ENCODE measurements at places on chromosomes 13 and 19.
A peak's percentile ranks its signal among the peaks of the same experiment; 100 is the strongest.

- DNase-seq: no peak
Measured at GRCh38 chr13:30157616-30157993, 149.7 kb downstream of the KATNAL1 start.

- no peak for DNase-seq
Measured at GRCh38 chr13:95485045-95485517, 67.4 kb upstream of the CLDN10 start.

- no peak for DNase-seq
Measured at GRCh38 chr19:45781214-45782161, 802 bp downstream of the DMPK start.

GRCh38 chr19:1767464-1767933 is 14.2 kb downstream of the ONECUT3 start:
- DNase-seq: peak; percentile 54

DNA sequence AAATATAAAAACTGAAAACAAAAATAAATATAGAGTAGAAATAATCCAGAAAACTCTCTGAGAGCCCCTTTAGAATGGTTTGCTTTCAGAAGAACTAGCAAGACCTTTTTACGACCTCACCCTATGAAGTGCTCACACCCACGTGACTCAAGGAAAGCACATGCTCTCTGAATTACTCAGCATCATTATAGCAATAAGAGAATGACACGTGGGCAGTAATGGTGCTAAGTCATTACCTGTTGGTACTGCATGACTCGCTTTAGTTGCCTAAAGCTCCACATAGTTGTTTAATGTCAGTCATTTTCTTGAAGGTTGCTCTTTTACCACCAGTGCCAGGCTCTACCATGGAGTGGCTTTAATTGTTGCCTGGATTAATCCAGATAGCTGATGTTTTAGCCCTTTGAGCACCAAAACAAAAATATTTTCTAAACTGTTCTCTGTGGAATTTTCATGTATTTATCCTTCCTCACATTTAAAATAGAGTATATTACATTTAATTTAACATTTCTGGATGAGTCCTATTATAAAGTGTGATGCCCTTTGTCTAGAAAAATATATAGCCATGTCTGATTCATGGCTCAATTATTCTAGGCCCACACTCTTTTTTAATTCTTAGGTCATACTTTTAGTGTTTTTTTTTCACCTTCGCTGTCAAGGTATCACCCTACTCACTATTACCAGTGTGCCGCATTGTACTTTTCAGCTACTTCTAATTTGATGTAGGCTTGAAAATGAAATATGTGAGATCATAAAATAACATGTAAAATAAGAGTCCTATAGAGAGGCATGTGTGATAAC is 56.8 kb downstream of the THSD1 start:
- DNase-seq: no peak

DNA sequence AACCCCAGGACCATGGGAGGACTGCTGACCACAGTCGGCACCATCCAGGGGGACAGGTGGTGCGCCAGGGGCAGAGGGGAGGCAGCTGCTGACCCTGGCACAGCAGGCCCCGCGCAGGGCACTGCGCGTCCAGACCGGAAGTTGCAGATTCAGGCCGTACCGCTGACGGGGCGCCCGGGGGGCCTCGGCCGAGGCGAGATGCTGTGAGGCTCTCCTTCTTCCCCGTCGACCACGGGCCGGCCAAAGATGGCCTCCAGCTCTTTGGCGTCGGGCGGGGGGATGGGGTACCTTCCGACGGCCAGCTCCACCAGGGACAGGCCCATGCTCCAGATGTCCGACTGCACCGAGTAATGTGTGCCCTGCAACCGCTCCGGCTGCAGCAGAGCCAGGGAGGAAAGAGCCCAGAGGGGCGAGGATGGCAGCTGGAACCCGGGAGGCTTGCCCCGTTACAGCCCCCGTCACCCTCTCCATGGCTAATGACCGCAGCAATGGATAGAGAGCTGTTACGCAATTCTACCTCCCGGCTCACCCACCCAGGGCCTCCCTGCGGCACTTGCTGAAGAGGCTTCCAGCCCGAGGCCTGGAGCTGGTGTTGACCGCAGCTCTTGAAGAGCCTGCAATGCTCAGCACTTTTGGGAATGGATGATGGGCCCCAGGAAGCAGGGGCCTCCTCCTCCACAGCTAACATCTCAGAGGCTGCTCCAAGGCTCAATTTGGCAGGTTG is 24.7 kb downstream of the MAP2K2 start:
- DNase-seq: no peak

GRCh38 chr13:35796623-35797022 is 320.1 kb upstream of the MAB21L1 start:
- no peak for DNase-seq

DNA sequence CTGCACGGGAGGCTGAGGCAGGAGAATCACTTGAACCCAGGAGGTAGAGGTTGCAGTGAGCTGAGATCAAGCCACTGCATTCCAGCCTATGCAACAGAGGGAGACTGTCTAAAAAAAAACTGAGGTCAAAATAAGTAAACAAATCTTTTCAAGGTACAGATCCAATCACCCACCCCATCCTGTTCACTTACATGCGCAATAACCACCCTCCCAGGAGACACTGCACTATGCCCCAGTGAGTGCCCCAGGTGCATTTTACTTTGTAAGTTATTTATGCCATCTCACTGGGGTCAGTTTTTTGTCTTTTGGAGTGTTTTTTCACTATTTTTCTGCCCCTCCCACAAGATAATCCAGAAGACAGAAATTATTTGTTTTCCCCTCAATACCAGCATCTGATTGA is 6.9 kb upstream of the ZNF253 start:
- no peak for DNase-seq

GRCh38 chr13:112456138-112457056 is 80.2 kb downstream of the SPACA7 start:
- no peak for DNase-seq

DNA sequence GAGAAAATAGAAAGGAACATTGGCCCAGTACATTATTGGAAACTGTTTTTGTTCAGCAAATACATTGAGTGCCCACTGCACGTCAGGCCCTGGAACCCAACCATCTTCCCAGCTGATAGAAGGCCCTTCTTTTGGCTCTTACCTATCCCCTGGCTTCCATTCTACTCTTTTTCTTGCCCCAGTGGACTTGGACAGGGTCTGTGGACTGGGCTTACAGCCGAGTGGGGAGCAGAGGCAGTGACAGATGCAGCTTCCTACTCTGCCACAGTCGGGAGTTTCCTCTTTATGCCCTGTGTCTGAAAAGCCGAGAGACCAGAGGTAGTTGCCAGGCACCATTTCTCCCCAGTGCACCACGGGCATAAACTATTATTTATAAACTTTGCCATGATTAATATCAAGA is 70.4 kb downstream of the ARHGAP35 start:
- DNase-seq: no peak

- DNase-seq: no peak
Measured at GRCh38 chr13:49446473-49446872, 2.4 kb downstream of the SETDB2 start.

DNA sequence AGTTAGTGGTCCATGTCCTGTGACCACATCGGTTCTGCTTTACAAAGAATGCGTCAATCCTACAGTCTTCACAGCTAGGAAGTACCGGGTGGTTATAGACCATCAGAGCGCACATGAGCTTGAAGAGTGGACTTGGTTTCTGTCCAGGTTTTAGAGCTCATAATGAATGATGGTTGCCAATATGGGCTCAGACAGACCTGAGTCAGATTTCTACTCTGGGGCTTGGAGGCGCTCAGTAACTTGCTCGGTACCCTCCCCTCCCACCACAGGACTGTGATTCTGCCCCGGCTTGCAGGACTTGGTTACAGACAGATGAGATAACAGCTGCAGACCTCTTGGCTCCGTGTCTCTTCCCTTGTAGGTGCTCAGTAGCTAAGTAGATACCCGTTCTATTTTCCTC is 284.7 kb downstream of the TSHZ3 start:
- no peak for DNase-seq

- DNase-seq: peak; percentile 59
Measured at GRCh38 chr19:44903602-44904425, 1.8 kb upstream of the APOE start.

DNA sequence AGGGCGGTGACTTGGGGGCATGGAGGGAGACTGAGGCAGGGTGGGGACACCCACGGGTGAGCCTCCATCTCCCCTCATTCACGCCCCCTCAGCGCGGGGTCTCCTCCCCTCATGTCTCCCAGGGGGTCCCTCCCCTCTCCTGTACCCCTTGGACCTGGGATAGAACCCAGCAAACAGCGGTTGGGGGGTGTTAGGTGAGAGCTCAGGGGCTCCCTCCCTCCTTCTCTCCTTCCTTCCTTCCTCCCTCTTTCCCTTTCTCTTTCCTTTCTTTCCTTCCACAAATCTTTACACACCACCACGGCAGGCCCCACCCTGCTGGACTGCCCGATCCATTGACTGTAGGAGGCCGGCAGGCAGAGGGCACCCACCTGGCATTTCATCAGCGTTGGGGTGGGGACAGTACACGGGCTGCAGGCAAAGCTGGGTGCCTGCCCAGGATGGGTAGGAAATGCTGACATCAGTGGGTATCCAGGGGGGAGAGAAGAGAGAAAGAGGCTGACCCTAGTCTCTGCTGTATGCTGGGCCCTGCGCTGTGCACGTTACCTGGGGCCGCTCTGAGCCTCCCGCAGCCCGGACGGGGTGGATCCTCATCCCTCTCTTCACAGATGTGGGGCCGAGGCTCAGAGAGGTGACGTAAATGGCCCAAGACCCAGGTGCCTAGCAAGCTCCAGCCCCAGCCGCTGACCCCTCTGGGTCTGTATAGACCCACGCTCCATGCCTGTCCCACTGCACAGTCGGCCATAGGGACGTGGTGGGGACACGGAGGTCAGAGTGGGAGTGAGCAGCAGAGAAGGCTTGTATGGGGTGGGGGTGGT is 3.5 kb downstream of the SSC5D start:
- no peak for DNase-seq

GRCh38 chr19:9945319-9945966 is 9.1 kb upstream of the OLFM2 start:
- DNase-seq: no peak

- no peak for DNase-seq
Measured at GRCh38 chr13:69109891-69110525, 997.6 kb upstream of the ATXN8OS start.

DNA sequence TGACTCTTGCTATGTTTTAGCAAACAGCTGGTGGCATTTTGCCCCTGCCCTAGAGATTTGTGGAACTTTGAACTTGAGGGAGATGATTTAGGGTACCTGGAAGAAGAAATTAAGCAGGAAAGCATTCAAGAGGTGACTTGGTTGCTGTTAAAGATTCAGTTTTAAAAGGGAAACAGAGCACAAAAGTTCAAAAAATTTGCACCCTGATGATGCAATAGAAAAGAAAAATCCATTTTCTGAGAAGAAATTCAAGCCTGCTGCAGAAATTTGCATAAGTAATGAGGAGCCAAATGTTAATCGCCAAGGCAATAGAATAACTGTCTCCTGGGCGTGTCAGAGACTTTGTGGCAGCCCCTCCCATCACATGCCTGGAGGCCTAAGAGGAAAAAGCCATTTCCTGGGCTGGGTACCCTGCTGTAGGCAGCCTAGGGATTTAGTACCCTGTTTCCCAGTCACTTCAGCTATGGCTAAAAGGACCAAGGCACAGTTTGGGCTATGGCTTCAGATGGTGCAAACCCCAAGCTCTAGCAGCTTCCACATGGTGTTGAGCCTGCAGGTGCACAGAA is 958.5 kb upstream of the MIR17HG start:
- DNase-seq: no peak

DNA sequence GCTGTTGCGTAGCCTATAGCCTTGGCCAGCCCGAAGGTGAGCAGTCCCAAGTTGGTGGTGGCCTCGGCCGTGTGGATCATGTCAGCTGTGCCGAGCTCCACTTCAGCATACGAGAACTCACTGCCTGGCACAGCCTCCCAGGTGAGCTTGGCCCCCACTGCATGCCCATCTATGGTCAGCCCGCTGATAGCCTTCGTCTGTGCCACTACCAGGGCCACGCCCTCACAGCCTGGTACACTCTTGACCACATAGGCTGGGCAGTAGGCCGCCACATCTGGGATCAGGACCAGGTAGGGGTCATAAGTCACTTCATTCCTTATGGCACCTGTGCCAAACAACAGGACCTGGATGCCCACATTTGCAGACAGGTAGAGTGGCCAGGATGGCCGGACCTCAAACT is 7.4 kb downstream of the FCGBP start:
- no peak for DNase-seq

DNA sequence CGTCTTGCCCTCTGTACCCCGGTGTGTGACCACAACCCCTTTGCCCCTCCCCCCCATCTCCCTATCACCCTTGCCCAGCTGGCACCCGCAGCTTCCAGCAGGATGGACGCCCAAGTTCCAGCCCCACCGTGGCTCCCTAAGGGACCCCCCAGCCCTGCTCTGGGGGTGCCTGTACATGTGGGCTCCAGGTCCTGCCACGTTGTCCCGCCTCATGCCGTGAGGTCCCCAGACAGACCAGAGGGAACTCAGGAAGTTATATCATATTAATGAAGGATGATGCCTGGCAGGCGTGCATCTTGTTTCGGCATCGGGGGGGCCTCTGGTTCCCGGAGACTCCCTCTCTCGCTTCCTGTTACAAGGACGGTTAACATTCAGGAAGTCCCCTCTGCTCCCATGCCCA is 1.6 kb upstream of the PTGIR start:
- no peak for DNase-seq

GRCh38 chr13:72495681-72496080 is 231.7 kb downstream of the MZT1 start:
- DNase-seq: no peak

DNA sequence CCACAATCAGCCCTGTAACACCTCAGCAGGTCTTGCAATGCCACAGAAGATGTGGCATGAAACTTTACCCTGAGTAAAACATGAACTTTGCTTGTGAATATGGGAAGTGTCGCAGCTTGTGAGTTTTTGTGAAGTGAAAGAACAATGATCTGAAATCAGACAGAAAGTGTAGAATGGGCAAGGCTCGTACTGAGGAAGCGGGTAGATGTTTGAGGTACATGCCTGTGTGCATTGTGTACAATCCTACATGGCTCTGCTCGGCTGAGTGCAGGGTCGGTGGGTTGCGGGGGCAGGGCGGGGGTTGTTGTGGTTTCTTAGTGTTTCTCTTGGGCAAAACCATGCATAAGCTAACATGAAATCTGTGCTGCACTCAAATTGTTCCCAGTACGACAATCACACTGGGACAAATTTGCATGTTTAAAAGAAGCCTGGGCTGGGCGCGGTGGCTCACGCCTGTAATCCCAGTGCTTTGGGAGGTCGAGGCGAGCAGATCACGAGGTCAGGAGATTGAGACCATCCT is 1.1 kb downstream of the NLRP13 start:
- DNase-seq: no peak

DNA sequence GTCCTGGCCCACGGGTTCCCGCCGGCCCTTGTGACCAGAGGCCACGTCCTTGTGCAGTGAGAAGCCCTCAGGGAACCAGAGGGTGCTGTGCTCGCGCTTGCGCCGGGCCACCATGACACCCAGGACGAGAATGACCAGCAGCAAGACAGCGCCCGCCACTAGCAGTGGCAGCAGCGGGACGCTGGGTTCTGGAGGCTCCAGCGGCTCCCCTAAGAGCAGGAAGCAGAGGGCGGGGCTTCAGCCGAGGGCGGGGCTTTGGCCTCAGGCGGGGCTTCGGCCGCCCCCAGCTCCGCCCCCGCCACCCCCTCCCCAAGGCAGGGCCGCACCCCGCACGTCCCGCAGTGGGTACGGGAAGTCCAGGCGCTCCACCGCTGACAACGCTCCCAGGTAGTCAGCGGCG is 30.4 kb downstream of the NOTCH3 start:
- DNase-seq: no peak

GRCh38 chr19:29292562-29292961 is 79.6 kb upstream of the UQCRFS1 start:
- DNase-seq: no peak
